ENCODE measurements at places on chromosomes 5 and 9.

DNA sequence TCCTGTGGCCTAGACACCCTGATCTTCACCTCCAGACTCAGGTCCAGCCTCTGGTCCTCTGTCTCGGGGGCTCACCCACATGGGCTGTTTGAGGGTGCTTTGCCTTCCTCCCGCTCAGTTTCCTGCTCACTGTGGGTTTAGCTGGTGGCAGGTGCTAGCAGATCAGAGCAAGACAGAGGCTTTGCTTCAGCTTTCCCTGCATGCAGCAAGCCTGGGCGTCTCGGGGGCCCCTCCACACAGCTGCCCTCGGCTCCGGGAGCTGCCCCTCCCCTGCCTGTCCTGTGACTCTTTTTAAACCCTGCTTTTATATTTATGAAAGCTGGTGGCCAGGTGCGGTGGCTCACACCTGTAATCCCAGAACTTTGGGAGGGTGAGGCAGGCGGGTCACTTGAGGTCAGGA is 14.6 kb downstream of the MRPL36 start:
- no peak for DNase-seq

DNA sequence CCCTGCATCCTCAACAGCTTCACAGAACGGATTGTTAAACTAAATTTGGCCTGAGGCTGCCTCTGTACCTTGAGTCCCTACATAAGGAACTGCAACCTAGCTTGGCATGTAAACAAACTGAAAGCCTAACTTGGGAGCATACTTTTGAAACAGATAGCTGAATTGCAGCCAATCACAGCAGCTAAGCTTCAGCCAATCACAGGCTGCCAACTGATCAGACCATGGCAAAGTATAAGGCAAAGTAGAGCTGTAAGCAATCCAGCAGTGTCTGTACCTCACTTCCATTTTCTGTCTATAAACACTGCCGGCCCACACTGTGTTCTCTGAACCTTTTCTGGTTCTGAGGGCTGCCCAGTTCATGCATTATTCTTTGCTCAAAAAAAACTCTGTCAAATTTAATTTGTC is 8.9 kb upstream of the ZNF483 start:
- DNase-seq, result peak; percentile 32

- DNase-seq, result no peak
Measured at GRCh38 chr9:136432591-136432990, 7.1 kb downstream of the INPP5E start.

- DNase-seq, result no peak
Measured at GRCh38 chr5:137152616-137153015, 346.5 kb downstream of the SPOCK1 start.

GRCh38 chr5:135964670-135965320 is 10.0 kb upstream of the LECT2 start:
- DNase-seq, result peak; percentile 19

- no peak for DNase-seq
Measured at GRCh38 chr9:105320568-105320967, 76.1 kb downstream of the SLC44A1 start.

GRCh38 chr5:93819668-93820067 is 78.3 kb upstream of the POU5F2 start:
- no peak for DNase-seq

GRCh38 chr5:133967698-133968203 is 674 bp downstream of the C5orf15 start:
- DNase-seq, result peak; percentile 49

GRCh38 chr9:91034521-91034920 is 232.9 kb downstream of the SYK start:
- no peak for DNase-seq

DNA sequence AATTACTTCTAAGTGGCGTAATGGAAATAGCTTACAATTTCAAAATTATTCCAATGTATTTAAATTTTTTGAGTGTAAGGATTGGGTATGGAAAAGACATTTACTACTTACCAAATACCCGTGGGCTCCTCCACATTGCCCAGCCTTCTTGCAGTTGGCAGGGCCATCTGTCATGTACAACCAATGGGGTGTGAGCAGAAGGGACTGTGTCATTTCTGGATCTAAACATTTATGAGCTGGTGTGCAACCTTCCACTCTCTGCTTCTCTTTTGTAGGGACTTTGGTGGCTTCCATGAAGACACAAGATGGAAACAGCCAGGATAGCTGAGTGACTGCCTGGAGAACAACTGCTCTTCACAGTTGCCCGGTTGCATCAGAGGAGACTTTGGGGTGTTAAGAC is 40.8 kb downstream of the FRMD3 start:
- no peak for DNase-seq

DNA sequence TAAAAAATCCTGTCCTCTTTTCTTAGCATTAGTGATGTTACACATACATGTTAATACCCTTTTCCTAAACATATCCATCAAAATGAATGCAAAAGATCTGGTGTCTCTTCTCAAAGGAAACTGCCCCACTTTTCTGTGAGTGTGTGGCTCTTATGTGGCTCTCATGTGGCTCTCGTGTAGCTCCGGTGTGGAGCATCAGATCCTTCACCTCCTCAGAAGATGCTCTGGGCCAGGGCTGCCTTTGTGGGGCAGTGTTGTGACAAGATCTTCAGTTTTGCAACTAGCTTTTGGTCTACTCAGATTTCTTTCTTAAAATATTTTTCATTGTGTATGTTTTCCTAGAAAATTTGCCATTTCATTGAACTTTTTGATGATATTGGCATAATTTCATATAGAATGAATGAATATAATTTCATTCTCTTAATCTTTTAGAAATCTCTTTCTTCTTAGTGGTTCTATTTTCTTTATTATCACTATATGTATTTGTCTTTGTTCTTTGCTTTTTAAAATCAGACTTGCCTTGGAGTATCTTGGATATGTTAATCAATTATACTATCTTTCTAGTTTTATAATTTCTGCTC is 19.4 kb downstream of the GARNL3 start:
- DNase-seq, result peak; percentile 68

- DNase-seq, result peak; percentile 42
Measured at GRCh38 chr5:16600397-16600796, 16.4 kb downstream of the RETREG1 start.

- DNase-seq, result peak; percentile 45
Measured at GRCh38 chr5:95956021-95956899, 5.4 kb downstream of the ELL2 start.

DNA sequence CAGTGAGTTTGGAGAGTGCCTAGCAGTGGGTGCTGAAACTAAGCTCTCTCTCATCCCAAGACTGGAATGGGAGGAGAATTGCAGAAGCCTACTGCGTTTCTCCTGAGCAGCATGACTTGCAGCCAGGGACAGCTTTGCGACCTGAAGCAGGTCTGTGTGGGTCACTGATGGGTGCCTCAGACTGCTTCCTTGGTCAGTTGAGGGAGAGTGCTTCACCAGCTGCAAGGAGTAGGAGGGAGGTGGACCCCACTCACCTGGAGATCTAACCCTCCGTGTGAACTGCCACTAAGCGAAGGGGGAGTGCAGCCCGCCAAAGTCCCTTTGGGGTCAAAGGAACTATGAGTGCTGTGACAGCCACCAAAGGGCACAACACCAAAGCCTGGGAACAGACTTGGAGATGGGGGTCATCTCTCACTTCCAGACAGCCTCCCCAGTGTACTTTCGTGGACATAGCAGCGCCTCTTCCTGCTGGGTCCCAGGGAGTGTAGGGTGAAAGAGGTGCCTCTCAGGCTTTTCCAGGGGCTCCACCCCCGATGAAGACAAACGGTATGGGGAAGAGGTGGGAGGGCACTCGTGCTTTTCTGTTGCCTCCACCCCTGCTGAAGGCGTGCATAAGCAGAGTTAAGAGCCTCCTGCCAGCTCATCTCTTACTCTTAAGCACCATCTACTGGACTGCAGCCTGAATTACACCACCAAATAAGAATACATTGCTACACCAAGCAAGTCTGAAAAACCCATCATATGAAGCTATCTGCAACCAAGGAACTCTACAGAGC is 34.3 kb upstream of the MACIR start:
- DNase-seq, result peak; percentile 95

- no peak for DNase-seq
Measured at GRCh38 chr5:99068944-99069650, 140.3 kb upstream of the CHD1 start.

DNA sequence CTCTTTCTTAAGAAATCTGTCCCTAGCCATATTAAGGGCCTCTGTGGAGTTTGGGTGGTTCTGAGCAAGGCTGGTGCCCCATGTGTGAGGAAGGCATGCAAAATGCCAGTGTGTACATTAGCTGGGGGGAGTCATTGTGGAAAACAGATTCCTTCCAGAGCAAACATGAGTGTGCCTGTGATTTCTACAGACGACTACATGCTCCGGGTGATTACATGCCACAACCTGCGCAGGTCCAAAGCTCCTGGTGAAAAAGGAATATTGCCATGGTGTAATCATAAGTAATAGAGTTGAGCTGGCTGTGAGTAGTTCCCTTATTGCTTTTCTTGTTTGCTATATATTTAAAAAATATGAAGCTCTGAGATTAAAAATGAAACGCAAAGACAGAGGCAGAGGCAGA is 102.1 kb downstream of the ACER2 start:
- DNase-seq, result no peak

- DNase-seq, result no peak
Measured at GRCh38 chr5:147986134-147986757, 77.5 kb upstream of the SPINK5 start.

DNA sequence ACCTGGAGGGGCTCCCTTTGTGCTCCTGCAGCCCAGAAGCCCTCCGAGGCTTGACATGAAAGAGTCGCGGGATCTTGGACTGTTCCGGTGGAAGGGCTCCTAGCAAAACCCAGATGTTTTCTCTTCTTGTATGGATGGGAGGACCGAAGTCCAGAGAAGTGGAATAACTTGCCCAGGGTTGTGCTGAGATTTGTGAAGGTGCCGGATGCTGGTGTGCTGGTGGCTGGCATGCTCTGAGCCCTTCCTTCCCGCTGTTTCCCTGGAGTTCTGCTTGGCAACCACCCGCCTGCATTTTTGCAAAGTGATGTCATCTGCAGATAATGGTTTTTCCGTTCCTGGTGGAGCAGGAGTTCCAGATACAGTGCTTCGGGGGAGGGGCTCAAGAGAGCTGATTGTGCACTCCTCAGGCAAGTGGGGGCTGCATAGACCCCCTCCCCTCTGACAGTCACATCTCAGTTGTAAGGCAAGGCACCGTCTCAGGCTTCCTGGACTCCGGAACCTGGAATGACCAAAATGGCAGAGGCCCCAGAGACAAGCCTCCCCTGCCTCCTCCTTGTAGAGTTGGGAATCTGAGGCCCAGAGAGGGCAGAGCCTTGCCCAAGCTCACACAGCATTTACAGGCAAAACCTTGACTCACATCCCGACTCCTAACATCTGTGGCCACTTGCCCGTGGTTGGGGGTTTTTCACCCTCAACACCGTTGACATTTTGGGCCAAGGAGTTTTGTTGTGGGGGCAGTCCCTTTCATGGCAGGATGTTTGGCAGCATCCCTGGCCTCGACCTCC is 157.0 kb downstream of the RGS3 start:
- peak; percentile 89 for DNase-seq

All from cardiac fibroblast (primary cell).